CD8-positive, alpha-beta memory T cell (primary cell): ENCODE measurements at places on chromosomes 4 and X. TPM values are rescaled to one million over a fixed set of nuclear protein-coding genes. Genes with fewer than 3 reads are reported as not detected.

P2RY4 gene
- 0.18 TPM for total RNA-seq

DNA sequence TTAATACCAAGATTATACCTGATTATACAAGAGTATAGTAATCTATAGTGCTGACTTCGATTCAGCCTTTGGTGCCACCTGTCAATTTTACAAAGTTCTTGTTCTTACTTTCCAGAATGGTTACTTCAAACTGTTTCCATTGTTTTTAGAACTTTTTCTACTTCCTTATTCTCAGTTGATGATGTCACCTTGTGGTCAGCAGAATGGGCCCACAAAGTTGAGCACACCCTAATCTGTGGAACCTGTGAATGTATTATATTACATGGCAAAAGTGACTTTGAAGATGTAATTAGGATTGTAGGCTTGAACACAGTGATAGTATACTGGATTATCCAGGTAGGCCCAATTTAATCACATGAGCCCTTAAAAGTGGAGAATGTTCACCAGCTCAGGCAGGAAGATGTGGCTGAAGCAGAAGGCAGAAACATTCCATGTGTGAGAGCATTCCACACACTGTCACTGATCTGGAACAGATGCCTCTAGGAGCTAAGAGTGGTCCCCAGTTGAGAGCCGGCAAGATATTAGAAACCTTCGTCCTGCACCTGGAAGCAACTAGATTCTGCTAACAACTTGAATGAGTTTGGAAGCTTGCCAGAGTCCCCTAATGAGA is 6.3 kb upstream of the SGMS2 start:
- no peak for DNase-seq

DNA sequence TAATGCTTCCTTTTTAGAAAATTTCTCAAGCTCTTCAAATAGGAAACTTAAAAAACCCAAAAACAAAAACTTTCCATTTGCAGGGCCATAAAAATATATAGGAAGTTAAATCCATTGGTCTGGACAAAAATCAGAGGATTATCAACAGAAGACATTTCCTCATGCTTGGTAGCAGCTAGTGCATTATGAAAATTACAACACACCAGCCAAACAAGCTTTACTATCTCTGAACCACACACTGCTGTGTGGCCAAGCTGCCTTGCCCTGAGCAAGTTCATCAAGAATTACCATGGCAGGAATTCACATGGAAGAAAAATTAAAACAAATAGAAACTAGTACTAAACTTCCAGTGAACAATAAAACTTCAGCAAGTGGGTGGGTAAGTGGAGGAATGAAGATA is 3.6 kb downstream of the USP46 start:
- no peak for DNase-seq

DNA sequence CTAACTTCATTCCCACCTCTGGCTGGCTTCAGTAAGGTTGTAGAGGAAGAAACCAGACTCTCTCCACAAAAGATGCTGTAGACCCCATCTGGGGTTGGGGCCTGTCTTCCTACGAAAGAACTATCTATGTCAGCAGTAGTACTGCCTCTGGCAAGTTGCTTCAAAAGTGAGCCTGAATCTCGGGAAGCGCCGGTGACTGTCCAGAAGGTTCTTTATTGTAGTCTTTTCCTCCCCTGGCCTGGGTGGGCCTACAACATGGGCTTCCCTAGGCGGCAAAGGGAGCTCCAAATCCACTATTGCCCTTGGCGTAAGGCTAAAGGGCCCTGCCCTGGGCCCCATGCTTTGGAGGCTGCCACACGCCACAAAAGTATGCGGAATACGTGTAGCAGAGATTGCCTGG is 38.6 kb upstream of the NYX start:
- DNase-seq, result no peak

GRCh38 chr4:176270669-176271068 is 1.6 kb upstream of the ASB5 start:
- DNase-seq, result no peak

- no peak for DNase-seq
These were observed 52.0 kb upstream of the HS3ST1 start for GRCh38 chr4:11480683-11481082.

GRCh38 chr4:56656346-56656643 is 24.8 kb downstream of the HOPX start:
- peak; percentile 68 for DNase-seq

DNA sequence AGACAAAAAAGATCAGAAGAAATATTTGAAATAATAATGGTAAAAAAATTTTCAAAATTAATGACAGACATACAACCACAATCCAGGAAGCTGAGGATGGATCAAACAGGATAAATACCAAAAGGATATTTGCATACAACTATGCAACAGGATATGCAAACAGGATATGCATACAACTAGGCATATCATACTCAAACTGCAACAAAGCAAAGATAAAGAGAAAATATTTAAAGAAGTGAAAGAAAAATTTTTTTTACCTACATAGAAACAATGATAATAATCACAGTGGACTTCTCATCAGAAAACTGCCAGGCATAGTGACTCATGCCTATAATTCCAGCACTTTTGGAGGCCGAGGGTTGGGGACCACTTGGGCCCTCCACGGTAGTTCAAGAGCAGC is 11.3 kb upstream of the DHX15 start:
- no peak for DNase-seq

DNA sequence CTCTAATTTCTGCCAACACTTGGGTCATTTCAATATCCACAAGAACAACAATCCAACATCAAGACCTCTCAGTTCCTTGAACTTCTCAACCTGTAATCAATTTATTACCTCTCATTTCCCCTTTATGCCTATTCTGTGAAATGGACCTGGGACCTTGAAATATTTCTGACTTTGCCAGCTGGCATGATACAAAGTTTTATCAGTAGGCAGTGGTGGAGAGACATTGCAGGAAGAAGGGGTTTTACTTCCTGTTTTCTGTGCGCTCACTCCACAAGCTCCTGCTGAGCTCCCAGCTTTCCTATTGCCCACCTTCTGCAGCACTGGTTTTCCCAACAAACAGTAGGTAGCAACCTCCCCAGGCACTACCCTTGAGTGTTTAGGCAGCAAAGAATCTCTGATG is 3.5 kb upstream of the ARHGEF6 start:
- DNase-seq, result no peak

DNA sequence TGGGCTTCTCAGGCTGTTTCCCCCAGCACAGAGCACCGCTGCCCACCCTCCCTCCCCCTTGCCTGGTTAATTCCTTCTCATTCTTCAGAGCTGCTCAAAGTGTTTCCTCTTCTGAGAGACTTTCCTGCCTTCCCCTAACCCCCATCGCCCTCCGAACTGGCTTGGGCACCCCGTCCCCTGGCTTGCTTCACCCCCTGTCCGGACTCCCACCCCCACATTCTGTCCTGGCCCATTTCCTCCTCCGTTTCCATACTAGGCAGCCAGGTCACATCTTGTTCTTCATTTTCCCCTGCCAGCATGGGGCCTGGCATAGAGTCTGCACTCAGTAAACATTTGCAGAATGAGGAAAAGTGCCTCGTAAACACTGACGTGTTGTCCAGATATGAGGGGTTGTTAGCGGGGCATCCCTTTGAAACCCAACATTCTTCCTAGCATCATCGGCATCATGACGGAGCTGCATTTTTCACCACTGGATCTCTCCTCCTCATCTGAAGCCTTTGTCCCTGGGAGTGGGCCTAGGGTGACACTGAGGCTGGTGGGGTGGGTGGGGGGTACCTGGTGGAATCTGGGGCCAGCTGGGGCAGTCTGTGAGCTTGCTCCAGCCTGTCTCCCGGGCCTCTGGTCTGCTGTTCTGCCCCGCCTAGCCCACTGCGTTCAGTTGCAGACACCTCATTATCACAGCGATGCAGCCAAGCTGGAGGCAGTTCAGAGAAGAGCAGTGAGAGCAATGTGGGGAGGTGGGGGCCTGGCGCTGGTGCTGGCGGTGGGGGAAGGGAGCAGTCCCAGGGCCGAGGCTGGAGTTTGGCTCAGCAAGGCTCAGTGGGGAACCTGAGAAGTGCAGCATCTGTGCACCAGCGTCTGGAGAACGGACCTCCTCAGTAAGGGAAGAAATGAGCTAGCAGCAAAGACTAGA is 149.4 kb upstream of the PJA1 start:
- DNase-seq, result no peak

- no peak for DNase-seq
These were observed 12.6 kb upstream of the PDE6B start for GRCh38 chr4:612749-613125.

DNA sequence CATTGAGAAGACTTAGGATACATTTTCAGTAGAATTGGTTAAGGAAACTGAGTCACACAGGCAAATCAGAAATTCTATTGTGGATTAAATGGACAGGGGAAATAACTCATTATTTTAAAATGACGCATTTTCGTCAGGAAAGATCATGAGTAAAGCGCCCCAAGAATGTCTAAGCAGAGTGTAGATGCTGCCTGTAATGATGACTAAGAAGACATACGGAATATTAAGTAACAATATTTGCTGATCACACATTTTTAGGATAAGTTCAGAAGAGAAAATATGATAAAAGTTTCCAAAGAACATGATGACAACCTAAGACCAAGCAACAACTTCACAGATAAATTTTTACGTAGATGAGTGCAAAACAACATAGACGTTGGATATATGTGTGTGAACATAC is 596.3 kb upstream of the TENM3 start:
- no peak for DNase-seq

DNA sequence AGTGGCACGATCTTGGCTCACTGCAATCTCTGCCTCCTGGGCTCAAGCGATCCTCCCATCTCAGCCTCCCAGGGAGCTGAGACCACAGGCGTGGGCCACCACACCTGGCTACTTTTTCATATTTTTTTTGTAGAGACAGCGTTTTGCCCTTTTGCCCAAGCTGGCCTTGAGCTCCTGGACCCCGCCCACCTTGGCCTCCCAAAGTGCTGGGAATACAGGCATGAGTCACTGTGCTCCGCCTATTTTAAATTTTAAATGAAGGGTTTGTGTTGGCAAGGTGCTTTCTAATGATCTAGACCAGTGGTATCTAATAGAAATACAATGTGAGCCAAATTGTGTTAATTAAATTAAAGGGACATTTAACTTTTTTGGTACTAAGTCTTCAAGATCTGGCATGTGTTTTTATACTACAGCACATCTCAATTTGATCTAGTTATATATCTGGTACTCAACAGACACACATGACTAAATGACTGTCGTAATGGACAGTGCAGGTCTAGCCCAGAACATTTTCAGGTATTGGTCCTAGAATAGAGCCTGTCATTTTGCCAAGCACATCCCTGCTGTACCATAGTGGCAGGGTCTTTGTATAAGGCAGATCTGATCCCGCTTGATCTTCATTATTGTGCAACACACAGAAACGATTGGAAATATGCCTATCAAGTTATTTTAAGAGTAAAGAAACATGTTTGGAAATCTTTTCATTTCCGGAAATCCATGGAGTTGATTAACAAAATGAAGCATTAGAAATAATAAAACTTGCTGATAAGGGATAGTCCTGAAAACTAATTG is 7.3 kb downstream of the PGK1 start:
- DNase-seq, result no peak

GYG2 gene
- total RNA-seq, result not detected

CRMP1 gene
- not detected for total RNA-seq

DNA sequence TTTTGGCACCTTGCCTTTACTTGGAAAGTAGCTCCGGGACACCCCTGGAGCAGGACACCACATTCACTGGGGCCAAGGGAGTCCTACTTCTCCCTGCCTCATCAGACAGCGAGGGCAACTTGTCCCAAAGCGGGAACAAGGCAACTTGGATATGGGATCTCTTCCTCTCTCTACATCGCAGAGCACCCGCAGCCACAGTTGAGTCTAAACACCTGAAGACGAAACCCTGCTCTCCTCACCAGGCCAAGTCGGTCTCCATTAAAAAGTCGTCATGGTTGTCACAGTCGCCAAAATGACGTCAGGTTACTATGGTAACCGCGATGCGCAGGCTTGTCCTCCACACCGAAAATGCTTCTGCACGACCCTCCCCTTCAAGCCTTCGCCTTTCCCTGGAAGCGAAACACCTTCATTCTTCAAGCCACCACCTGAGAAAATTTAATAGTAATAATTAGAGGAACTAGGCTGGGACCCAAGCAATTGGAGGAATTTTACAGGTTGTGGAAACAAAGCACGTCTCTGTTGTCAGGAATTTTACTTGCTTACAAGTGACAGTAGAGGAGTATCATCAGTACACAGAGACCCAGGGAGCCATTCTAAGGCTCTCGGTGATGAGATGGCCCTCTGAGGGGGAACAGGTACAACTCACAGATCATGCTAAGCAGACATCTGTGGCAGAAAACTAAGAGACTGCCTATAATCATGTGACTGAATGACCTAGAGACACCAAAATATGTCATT is 30.5 kb upstream of the TCEAL4 start:
- peak; percentile 63 for DNase-seq

RAB41 gene
- total RNA-seq, result not detected

DNA sequence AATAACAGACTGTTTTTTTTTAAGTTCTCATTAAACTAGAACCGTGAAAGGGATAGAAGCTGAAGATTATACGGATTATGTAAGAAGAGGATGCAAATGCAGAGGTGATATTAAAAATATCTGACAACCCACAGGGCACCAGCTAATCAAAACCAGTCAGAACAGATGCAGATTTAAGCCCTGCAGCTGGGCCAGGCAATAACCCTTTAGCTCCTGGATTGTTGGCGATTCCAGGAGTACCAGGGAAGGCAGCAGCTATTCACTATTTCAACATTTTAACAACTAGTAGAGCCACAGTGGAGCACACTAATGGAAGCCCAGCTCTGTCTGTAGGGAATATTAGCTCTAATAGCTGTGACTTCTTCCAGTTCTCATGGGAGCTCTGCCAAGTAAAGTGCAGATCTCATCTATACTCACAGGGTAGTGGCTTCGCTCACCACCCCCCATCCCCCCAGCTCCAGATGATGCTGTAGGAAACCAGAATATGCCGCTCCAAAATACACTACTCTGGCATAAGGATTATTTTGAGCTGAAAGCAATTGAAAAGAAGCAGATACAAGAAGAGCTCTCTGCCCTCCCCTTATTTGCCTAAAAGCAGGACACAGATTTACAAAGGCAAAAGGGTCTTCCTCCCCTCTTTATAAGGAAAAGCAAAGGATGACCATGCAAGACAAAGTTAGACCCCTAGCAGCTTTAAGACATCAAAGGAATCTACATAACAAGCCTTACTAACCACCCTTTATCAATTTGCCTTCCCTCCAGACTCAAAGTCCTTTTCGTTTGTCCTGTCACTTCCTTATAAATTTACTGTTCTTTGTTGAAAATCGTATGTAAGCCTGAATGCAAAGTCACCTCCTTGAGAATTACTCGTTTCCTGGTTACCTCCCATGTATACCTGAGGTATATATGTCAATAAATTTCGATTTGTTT is 13.7 kb downstream of the SCD5 start:
- no peak for DNase-seq

ETFDH gene
- 22.1 TPM for total RNA-seq

INTS6L gene
- total RNA-seq, result 20.2 TPM
